ENCODE measurements at places on chromosomes 7 and 10.
A peak's percentile ranks its signal among the peaks of the same experiment; 100 is the strongest.

DNA sequence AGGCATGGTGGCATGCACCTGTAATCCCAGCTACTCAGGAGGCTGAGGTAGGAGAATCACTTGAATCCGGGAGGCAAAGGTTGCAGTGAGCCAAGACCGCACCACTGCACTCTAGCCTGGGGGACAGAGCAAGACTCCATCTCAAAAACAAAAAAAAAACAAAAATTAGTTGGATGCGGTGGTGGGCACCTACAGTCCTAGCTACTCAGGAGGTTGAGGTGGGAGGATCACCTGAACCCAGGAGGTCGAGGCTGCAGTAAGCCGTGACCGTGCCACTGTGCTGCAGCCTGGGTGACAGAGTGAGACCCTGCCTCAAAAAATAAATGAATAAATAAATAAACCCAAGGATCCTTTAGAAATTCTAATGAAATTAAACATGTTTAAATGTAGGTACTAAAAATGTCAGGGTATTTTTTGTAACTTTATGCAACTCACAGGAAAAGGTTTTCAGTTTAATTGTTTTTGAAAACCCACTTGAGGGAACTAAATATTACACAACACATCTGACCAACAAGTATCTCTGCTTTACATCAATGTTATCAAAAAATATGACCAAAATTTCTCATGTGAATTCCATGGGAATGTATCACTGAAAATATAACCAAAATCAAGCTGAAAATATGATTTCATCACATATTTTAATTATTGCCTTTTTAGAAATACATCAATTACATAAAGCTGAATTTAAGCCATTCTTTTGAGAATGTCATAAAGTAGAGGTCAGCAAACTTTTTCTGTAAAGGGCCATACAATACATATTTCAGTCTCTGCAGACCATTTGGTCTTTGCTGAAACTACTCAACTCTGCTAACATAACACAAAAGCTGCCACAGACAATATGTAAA, 23.9 kb downstream of the UPF2 start:
- no peak for DNase-seq

GRCh38 chr7:140478246-140479061, 851 bp downstream of the MKRN1 start:
- DNase-seq, result peak; percentile 29

- no peak for DNase-seq
Observed at GRCh38 chr7:149736478-149737360, 36.7 kb downstream of the ZNF467 start.

GRCh38 chr7:51006483-51007235, 224.0 kb upstream of the GRB10 start:
- DNase-seq, result no peak

GRCh38 chr7:30969604-30969970, 5.8 kb downstream of the GHRHR start:
- DNase-seq, result no peak

- no peak for DNase-seq
Observed at GRCh38 chr10:48437546-48437945, 131.1 kb downstream of the MAPK8 start.

DNA sequence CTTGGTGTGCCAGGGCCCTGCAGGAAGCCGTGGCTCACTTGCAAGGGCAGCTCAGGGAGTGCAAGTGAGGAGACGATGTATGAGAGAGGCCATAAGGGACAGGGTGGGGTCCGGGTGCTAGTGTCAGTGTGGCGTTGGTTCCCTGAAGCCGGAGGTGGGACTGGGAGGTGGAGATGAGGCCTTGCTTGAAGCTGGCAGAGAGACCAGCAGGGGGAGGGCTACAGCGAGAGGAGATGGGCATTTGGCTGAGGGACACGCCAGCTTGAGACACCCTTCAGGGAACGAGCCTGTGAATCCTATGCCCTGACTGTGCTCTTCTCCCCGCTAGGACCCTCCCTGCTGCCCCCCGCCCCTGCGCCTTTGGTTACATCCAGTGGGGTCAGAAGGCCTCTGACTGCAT, 529.1 kb downstream of the TCERG1L start:
- no peak for DNase-seq

DNA sequence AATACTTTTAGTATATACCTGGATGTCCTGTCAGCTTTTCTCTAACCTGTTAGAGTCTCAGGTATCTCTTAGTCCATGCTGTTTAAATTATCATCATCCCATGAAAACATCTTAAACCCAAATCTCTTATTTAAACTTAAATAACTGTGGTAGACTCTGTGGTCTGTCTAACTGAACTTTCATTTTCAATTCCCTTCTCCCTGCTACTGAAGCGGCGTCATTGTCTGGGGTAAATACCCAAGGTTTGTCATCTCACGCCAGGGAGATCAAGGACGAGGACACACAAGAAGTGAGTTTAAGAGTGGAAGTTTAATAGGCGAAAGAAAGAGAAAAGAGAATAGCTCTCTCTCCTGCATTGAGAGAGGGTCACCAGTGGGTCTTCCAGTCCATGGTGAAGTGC, 804.4 kb upstream of the CELF2 start:
- no peak for DNase-seq

DNA sequence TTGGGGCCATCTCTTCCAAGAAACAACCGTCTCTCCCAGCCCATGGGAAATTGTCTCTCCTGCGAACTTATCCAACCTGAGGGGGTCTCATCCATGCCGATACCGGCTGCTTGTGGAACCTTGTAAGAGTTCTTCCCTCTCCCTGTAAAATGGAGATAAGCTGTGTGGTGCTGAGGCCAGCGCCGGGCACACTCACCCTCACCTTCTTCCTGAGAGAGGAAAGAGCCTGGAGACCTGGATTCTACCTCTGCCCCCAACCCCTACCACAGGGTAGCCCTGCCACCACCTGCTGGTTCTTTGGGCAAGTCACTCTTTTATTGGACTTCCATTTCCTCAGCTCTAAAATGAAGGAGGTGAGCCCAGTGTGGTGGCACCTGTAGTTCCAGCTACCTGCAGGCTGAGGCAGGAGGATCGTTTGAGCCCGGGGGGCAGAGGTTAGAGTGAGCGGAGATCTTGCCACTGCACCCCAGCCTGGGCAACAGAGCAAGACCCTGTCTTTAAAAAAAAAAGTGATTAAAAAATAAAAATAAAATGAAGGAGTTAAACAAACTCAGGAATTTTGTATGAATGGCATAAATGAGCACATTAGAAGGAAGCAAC, 38.4 kb upstream of the PSAP start:
- DNase-seq, result no peak

Measured in stimulated activated CD4-positive, alpha-beta T cell treated with anti-CD3 and anti-CD28 coated beads, Interleukin-1b, Interleukin-23, amount 100 ng/mL, for 24 hours (primary cell).